ENCODE measurements at places on chromosomes 5 and 9.

DNA sequence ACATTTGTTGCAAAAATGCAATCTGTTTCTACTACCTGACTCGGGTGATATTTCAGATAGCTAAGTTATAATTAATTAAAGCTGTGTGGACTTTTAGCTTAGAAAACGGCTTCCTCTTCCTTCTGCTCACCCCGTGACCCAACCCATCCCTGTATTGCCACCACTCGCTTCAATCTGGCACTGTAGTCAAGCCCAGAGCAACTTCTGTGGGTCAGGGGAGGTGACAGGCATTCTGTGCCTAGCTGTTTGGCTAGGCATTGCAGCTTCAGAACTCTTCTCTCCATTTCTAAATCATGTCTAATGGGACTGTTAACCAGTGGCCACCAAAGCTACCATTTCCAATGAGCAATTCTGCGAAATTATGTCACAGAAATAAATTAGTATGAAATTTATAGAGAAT lies 179.7 kb upstream of the TLX3 start:
- no peak for DNase-seq

DNA sequence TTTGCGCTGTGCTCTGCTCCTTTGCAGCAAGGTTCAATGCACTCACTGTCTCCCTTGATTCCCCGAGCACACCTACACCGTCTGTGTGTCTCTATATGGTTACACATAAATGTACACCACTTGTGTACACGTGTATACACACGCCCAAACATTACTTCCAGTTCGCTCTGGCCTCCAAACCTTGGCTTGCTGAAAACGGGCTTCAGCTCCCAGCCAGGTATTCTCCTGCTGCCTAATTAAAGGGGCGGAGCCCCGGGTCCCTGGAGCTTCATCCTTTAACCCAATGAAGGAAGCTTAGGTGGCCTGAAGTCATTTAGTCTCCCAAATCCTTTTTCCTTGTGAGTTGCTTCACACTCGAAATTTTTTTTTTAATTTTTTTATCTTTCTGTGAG lies 4.6 kb downstream of the ISL1 start:
- no peak for DNase-seq

- DNase-seq: no peak
These were observed 23.1 kb downstream of the WDR36 start for GRCh38 chr5:111115229-111115628.

DNA sequence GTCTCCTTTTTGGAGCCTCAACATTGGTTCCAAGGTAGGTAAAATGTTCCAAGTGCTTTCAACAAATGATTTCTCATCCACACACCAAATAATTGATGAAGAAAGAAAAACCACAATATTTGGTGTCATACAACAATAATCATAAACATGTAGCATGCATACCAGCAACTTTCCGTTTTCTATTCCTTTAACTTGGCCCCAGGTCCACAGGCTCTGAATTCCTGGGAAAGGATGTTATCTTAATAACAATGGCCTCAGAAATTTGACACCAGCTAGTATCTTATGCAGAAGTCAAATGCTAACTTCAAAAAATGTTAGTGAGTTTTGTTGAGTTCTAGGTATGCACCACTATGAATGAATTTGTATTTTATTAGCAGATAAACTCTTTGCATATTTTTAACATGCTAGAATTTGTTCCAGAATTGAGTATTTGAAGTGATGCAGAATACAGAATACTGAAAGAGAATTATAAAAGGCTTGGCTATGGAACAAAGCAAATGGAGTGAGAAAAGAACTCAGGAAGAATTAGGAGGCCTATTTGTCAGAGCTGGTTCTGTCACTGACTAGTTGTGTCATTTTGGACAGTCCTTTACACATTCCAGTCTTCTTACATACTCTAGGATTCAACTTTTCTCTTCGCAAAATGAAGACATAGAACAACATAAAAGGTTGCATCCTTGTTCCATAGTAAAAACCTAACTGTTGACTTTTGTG lies 435.3 kb upstream of the TNC start:
- no peak for DNase-seq

DNA sequence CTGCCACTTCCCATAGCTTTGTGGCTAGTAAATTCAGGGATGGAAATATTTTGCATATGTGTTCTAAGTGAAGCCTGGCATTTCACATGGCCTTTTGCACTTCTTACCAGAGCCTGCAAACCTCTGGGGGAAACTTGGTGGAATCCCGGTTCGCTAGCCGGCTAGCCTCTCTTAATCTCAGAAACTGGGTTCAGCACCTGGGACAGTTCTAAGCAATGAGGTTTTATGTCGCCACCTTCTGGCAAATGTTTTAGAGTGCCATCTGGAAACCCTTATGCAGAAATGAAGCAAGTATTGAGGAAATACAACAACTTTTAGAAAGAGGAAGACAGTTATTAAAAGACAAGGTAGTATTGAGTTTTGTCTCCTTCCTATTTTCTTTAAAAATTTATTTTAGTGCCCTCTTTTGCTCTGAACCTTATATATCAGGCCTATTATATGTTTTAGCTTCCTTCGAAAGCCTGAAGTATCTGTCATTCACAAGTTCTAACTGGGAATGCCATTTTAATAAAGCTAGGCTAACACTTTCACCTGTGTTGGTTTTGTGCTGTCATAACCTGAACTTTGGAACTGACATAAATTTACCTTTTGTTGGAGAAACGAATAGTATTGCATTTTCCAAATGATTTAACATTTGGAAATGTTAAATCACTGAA lies 963 bp upstream of the HTR1A start:
- DNase-seq: peak; percentile 45

- no peak for DNase-seq
These were observed 47.0 kb downstream of the APC start for GRCh38 chr5:112784726-112785125.

DNA sequence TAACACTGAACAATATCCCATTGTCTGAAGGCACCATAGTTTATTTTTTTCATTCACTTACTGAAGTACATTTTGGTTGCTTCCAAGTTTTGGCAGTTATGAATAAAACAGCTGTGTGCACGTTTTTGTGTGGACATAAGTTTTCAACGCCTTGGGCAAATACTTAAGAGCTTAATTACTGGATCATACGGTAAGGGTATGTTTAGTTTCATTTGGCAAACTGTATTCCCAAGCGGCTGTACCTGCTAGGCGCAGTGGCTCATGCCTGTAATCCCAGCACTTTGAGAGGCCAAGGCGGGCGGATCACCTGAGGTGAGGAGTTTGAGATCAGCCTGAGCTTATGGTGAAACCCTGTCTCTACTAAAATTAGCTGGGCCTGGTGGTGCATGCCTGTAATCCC lies 63.7 kb upstream of the FAM120A start:
- DNase-seq: no peak

DNA sequence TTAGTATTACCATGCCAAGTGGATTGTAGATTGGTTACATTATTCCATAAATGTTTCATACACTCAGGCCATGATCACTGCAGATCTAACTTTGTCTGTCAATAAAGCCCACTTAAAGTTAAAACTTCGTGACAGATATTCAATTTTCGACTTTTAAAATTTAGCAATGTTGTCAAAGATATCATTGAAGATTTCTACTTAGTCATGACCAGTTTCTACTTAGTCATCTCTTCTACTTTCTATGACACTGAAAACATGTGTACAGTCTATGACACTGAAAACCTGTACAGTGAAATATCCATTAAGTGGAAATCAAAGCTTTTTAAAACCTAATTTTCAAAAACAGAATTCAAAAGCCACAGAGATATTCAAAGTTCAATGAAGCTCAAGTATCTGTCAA lies 258.2 kb downstream of the MCTP1 start:
- no peak for DNase-seq

- no peak for DNase-seq
These were observed 291.2 kb downstream of the CWC27 start for GRCh38 chr5:65059681-65060598.

DNA sequence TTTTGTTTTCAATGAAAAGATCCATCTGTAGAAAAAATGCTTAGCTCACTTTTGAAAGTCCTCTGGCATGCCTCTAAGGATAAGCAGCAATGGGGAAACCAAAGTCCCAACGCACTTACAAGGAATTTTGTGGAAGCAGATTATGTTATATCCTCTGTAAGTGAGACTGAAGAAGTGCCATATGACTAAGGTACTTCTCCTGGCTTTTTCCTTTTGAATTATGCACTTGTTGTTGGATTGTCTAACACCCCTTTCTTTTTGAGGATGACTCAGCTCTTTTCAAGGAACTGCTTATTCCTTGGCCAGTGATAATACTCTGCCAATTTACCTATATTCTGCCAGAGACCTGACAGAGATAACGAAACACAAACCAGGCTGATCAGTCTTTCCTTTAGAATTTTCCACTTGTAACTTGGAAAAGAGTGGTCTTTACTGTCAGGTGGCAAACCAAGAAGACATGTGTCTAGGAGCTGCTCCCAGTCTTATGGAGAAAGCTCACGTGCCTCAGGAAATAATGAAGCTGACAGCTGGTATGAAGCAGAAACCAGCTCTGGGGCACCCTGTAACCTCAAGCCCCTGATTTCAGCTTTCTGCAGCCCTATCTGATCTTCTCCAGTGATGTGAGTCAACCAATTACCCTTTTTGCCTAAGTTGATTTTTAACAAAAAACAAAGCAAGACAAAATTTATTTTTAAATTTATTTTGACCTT lies 290.8 kb upstream of the FBXL7 start:
- no peak for DNase-seq

DNA sequence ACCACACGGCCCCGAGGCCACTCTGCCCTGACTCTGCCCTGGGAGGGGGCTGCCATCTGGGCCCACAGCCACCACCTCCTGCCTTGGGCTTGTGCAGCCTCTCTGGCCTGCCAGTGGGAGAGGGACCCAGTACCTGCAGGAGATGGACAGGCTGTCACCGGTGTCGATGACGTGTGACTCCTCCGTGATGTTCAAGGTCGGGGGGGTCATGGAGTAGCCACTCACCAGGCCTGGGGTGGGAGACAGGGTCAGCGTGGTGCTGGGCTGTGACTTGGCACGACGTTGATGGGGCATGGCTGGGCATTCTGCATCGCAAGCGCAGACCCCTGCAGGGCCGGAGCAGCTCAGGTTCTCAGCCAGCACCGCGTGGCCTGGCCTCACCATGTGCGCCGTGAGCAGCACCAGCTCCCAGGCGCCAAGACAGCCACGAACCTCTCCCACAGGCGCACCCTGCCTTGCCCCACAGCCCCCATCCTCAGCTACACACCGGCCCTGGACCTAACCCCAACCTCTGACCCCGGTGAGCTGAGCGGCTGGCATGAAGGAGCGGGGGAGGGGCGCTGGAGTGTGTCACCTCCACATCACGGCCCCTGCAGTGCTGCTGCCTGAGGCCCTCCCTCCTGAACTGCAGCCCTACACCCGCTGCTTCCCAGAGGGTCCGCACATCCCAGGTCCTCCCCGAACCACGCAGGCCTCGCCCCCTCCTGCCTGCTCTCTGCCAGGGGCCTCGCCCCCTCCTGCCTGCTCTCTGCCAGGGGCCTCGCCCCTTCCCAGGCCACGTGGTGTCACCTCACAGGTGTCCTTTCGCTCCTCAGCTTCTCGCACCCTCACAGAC lies 17.6 kb downstream of the FLT4 start:
- no peak for DNase-seq

DNA sequence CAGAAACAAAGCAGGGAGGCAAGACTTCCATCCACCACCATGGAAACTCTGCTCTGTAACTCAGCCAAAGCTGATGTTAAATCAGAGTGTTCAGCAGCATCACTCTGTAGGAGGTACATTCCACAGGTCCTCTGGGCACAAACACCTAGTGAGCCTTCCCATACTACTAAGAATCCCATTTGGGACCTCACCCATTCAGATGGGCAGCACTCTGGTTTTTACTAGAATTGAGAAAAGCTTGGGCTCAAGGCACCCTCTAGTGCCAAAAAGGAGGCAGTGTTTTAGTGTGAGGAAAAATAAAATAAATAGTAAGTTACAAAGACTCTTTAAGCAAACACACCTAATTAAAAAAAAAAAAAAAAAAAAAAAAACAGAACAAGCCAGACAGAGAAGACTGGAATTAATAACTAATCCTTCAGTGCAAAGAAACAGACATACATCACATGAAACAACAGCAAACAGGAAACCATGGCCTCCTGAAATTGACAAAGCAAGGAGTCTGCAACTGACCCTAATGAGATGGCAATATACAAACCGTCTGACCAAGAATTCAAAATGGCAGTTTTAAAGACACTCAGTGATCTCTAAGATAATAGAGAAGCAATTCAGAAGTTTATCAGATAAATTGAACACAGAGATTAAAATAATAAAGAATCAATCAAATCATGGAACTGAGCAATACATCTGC lies 159.5 kb downstream of the GNA14 start:
- no peak for DNase-seq

DNA sequence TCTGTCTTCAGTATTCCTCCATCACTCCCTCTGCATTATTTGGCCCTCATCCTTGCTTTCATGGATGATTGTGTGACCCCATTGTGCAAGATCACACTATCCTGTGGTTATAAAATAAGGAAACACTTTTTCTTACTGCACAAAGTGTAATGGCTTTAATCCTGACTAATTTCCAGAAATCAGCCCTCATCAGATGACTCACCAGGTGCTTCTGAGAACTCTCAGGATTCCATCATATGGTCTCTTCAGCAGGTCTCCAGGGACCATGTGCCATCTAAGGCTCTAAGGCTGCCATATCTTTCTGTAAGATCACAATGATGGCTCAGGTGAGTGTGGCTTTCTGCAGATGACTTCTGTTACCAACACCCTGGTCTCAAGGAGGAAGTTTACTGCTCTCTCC lies 27.3 kb upstream of the FER start:
- peak; percentile 26 for DNase-seq

DNA sequence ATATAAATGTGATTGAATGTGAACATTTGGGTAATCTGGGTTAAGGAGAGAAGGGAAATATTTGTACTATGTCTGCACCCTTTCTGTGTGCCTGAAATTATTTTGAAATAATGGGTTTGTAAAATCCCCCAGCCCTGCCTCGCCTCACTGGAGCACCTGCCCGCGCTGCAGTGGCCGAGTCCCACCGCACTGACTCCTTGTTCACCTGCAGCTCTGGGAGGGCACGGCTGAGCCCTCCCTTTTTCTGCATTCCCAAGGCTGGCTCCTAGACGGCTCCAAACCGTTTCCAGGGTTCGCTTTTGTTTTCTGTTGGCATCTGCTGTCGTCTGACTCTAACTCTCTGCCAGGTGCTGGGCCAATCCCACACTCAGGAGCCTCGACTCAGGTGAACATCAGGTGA lies 17.6 kb upstream of the PPP1R26 start:
- no peak for DNase-seq

GRCh38 chr5:73367650-73368049 lies 80.9 kb downstream of the FOXD1 start:
- DNase-seq: no peak

DNA sequence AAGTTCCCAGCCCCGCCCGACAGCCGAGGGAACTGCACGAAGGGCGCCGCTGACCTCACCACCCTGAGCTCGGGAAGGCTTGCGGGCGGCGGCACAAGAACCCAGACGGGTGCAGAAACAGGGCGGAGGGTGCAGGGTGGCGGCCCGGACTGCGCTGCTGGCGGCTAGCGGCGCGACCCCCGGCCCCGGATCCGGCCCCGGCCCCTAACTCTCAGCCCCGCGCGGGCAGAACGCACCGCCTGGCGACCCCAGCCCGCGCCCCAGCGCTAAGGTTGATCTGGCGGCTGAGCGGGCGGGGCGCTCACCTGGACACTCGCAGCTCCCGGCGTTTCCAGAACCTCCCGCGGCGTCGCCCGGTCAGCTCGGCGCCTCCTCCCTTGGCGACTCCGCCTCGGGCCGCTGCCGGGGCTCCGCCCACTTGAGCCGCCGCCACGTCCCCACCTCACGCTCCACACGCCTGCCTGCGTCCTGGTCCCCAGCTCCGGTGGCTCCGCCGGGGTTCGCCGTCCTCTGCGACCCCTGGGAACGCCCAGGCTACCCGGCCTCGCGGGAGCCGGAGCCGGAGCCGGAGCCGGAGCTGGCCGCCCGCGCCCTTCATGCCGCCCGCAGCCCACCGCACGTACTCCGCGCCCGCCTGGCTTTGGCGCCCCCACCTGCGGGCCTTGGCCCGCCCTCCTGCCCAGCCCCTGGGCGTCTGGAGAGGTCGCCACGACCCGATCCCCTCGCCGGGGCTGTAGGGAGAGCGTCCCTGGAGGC lies at the start of gene P4HA2:
TSS of gene P4HA2 (minus strand) at position 369 of the 756 bp plus-strand sequence. CDS start 9,227 bp downstream, outside the sequence.
- DNase-seq: peak; percentile 60
